NCI-H82 (cell line): ENCODE measurements at places on chromosomes 5 and 9.

DNA sequence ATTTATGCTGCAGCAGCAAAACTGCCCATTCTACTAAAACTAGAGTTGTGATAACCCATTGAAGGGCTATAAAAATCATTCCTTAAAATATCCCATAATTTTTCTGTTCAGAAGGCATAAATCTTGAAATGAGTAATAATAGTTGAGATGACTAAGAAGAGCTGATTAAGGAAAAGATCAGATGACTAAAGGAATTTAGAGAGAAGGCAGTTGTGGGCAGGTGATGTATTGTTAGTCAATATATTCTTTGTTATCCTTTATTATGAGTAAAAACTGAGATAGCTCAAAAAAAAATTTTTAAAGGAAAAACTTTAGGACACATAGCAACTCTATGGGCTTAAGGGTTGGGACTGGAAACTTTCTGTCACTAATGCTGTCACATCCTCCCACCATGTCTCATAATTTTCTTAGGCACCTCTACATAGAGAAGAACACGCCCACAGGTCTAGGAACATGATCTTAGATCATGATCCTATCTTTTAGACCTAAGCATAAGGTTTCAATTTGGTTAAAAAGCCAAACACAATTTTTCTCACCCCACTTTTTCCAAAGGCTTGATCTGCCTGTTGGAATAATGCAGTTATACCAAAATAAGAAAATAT lies 597.5 kb upstream of the MEF2C start:
- DNase-seq, result no peak

DNA sequence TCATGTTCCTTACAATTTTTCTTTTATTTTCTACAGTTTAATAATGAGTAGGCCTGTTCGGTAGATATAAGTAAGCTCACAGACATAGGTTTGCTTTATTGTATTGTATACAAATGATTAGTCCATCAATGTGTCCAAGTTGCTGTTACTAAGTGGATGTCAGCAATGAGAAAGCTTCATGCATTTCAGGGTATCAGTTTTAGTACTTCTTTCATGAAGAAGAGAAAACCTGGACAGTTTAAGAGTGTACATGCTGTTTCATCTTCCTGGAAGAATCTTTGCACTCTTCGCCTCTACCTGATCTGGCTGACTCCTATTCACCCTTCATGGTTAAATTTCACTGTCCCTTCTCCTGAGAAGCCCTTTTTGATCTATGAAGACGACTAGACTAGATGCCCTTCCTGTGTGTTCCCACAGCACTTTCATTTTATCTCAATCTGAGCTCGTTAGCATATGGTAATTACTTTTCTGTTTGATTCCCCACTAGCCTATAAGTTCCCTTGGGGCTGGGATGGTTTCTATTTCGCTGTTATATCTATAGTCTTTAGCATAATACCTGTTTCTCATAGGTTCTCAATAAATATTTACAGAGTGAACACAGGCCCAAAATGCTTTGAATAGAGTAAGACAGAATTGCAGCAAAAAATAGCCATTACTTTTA lies 70.7 kb downstream of the CETN3 start:
- DNase-seq, result no peak

- DNase-seq, result no peak
These were observed 73.7 kb downstream of the SHB start for GRCh38 chr9:37995348-37995737.

DNA sequence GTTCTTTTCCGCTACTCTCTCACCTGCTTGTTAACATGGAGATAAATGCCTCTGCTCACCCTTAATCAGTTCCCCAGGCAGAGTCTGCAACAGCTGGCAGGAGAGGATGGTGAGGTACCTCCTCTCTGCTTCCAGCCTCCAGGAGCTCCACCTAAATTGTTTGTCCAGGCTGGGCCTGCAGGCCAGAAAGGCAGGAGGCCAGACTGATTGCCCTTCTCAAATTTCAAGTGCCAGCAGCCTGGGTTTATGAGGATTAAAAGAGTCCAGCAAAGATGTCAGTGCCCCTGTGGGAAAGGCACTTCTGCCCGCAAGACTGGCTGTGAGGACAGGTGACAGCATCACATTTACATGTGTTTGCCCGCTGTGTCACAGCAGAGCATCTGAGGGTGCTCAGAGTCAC lies 19.8 kb downstream of the CORO2A start:
- peak; percentile 83 for DNase-seq

- no peak for DNase-seq
These were observed 154.3 kb downstream of the GABRG2 start for GRCh38 chr5:162221910-162222309.
